ENCODE measurements at places on chromosomes 6 and 20.

DNA sequence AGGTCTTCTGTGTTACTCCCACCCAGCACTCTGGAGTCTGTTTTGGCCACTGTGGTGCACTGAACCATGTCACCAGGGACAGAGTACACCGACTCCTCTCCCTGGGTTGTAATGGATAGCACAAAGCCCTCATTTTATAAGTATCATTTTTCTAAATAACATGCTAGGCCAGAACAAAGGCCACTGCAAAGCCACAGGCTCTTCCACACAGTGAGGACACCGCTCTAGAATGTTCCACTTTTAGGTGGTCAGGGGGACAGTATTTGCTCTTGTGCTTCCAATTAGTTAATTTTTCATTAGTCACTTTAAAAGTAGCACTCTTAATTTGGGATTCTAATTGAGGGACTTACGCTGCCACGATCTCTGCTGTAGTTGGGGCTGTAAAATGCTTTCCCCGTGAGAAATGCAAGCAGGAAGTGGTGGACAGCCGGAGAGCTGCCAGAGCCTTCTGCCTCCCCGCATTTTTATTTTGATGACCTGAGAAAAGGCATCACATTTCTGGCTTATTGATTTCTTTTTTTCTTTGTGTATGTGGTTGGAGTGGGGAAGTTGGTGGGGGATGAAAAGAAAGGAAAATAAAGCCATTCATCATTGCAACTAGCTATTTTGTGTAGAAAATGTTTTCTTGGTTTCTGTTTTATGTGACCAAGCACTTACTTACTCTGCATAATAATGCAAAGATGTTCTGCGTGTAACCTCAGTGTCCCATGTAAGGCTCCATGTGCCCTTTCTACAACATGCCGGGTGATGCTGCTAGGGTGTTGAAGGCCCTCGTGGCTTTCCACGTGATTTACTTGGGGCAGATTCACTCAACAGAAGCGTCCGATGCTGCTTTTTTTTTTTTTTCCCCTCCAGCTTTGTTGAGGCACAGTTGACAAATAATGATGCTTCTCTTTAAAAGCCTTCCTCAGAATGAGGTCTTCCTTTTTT is 195.9 kb downstream of the SASH1 start:
- no peak for DNase-seq

DNA sequence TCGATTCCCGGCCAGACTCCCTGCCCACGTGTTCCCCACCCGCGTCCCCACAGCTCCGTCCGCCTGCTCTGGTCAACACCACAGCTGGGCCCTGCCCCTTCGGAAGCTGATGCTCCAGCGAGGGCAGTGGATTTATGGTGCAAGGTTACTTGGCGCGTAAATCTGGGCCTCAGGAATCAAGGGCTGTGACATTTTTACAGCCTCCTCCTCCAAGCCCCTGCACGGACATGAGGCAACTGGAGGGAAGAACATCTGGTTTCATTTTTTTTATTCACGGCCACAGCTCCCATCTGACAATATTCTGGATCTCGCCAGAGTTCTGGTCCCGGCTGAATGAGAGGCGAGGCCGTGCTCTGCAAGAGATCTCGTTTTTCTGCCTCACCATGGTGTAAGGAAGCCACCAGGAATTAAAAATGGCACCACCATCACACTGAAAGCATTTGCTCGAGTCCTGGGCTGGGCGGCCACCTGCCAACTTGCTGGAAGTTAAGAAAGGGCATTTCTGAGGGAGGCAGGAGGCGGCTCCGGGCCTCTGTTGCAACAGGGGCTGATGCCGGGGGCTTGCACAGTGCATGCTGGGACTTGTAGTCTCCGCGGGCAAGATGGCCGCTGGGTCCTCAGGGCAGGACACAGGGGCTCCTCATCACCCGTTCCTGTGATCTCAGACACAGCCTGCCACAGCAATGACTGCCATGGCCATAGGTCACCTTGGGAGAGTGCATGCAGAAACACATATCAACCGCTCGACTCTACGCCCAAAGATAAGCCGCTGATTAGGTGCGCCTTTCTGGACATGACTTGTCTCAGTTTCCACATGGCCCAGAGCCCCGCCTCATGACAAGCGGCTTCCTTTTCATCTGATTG is 148.5 kb downstream of the LY86 start:
- DNase-seq = no peak

- DNase-seq = no peak
Measured at GRCh38 chr20:63497946-63498935, 642 bp downstream of the EEF1A2 start.

DNA sequence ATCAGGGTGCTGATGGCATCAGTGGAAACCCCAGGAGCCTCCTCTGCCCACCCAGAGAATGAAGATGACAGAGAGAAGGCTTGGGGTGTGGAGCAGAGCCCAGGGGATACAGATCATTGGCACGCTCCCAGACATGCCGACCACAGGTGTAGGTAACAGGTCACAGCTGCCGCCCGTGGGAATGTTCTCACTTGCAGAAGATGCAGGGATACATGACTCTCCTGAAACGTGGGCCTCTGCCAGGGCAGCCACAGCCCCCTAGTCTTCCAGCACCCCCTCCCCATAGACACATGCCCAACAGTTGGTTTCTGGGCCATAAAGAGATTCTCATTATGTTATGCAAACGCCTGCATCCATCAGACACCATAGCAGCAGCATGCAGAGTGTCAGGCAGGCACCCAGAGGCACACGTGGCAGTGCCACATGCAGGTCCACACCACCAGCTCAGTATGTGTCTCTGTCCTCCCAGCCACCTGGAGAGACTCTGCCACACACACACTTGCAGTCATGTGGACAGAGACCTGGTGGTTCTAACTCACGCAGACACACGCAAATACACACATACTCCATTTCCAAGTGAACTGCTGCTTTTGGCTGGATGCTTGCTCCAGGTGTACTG is 45.5 kb downstream of the LRFN2 start:
- DNase-seq = no peak

DNA sequence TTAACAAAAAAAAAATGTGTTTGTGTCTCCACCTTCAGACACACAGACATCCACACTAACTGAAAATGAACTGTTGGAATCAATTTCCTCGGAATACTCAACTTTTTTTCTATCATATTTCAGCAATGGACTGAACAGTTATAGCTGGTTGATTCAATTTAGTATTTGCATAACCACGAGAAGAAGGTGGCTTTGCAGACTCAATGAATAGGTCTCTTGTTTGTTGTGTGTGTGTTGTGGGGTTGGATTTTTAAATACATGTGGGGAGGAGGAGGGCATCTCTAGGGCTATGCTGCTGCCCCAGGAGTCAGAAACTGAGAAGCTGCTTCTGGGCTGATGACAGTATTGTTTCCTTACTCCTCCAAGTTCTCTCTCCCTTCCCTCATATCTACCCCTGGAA is 28.7 kb downstream of the TFAP2A start:
- no peak for DNase-seq

- DNase-seq = no peak
Measured at GRCh38 chr6:99498421-99498820, 16.8 kb downstream of the USP45 start.

DNA sequence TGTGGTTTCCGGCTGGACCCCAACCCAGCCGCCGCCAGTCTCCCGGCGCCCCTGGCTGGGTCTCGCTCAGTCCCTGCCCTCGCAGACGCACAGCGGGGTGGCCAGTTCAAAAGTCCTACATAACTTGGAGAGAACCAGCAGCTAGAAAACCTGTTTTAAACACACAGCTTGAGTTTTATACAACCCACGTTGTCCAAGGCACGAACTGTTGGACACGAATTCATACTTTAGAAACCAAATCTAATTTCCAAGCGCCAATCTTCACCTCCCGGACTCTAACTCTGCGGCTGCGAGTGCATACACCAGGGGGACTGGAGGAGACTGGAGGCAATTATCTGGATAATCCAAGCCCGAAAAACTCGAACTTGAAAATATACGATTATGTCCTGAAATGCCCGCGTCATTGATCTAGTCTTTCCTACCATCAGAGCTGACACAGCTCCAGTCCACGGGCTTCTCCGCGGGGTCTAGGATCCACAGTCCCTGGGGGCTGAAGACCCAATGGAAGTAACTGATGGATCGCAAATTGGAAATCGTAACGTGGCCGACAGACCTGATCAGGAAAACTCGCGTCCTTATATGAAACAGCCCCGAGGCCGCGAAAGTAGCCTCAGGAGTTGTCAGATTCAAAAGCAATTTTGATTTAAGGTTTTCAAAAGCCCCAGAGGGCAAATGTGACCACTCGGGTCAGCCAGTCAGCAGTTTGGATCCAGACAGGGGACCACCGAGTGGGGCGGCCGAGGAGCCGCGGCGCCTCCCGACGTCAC is 843 bp upstream of the HEY2 start:
- DNase-seq = no peak

DNA sequence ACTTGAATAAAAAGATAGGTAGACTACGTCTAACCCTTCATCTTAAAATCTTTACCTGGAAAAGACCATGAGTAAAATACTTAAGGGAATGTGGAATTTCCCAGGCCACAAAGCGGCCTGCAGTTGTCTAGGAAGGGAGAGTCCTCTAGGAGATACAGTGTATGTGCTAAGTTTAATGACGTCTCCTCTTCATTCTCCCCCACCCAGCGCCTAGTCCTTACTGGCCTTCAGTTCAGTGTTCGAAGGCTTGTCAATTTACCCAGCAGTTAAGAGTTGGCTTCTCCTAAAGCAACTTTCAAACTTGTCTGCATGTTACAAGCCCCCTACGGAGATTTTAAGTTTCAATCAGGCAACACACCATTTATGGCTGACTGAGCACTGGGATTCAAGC is 35.2 kb downstream of the HFE start:
- no peak for DNase-seq

DNA sequence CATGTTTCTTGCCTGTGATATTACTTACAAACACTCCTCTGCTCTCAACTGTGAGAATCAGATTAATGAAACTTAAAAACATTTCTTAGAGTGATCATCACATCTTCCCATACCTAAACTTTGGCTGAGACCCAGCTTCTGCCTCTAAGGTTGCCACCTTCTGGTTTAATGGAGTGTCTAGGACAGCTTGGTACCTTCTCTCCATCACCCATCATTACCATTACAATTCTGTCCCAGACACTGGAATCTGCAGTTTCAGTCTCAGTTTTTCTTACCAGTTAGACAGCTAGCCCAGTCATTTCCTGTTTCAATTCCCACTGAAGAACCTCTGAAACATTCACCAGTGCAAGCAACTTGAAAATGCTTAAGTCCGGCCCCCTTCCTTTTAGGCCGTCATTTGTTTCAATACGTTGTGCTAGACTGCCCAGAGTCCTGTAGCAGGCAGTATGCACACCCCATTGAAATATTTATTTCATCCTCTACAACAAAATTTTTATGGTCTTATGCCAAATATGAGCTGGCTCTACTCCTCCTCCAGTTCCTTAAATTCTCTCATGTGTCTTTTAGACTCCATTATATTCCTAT is 107.0 kb upstream of the FOXO3 start:
- no peak for DNase-seq

DNA sequence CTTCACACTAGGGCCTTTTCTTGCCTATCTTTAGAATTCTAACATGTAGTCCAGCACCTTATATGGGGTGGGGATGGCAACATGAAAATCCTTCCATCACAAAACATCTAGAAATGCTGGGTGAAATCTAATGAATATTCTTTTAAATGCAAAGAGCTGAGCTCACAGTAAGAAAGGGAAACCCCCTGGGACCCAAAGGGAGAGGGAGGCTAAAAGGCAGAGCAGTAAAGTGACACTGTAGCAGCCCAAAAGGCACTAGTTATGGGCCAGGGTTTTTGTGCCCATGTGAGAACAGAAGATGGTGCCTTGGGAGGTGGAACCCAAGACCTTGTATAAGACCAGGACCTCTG is 66.7 kb downstream of the TRAM2 start:
- DNase-seq = no peak

GRCh38 chr6:36928547-36928918 is 26.0 kb upstream of the PI16 start:
- DNase-seq = no peak

DNA sequence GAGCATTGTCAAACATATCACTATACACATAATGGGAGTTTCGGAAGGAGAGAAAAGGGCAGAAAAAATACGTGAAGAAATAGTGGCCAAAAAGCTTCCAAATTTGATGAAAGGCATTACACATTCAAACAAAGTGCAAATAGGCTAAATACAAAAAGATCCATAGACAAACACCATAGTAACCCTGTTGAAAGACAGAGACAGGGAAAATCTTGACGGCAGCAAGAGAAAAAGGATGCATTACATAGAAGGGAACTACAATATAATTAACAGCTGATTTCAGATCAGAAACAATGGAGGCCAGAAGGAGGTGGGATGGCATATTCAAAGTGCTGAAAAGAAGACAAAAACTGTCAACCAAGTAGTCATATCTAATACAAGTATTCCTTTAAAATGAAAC is 170.8 kb downstream of the MRPL14 start:
- no peak for DNase-seq

DNA sequence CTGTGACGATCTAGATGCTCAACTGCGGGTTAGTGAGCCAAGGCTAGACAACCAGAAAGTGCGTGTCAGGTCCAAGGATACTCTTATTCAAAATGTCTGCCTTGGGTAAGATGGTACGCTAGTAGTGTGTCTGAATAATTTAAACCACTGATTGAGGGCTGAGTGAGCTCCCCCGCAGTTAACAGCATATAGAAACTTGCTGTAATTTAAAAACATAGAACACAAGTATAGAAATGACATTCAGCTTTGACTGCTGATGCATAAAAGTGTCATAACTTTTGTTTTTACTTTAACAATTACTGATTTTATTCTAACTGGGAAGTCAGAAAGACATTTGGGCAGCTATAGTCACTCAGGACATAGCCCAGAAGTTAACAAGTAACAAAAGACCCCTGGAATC is 45.6 kb upstream of the SLC22A1 start:
- DNase-seq = no peak

DNA sequence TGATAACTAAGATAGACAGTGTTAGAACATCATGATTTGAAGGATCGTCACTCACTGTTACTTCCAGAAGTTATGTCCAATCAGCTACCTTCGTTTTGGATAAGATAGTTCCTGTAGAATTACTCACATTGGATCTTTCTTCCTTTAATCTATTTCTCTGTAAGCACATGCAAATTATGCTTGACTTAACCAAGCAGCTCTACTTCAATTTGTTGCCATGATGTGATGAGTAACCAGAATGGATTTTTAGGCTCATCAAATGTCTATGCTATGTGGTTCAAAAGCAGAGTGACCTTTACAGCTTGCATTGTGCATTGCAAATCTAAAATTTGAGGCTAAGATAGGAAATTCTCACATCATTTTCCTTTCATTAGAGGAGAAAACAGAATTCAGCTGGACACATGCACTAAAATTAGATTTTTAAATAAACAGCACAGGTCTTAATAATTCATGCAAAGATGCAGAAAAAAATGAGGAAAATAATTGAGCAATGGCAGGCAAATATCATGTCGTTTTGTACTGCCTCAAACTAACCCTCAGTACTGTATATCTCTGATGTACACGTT is 76.7 kb upstream of the ZFP64 start:
- DNase-seq = no peak

GRCh38 chr6:135224037-135224647 is 43.0 kb downstream of the MYB start:
- no peak for DNase-seq

DNA sequence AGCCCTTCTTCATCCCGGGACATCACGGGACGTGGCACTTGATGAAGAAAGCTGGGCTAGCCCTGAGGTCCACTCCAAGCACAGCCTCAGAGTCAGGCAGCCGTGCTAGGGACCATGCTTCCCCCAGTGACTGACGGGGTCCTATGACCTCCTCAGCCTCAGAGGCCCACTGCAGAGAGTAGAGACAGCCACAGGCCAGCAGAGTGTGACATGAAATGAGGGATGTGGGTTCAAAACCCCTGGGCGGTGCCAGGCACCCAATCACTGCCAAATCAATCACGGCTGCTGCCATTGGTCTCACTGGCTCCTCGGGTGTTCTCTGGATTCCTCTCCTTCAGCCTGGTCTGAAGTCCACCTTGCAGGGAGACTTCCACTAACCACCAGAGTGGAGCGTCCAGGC is 197.7 kb upstream of the CDH4 start:
- no peak for DNase-seq
